CD14-positive monocyte (primary cell): ENCODE measurements at places on chromosomes 4 and X. TPM values are rescaled to one million over a fixed set of nuclear protein-coding genes. Genes with fewer than 3 reads are reported as not detected.

DNA sequence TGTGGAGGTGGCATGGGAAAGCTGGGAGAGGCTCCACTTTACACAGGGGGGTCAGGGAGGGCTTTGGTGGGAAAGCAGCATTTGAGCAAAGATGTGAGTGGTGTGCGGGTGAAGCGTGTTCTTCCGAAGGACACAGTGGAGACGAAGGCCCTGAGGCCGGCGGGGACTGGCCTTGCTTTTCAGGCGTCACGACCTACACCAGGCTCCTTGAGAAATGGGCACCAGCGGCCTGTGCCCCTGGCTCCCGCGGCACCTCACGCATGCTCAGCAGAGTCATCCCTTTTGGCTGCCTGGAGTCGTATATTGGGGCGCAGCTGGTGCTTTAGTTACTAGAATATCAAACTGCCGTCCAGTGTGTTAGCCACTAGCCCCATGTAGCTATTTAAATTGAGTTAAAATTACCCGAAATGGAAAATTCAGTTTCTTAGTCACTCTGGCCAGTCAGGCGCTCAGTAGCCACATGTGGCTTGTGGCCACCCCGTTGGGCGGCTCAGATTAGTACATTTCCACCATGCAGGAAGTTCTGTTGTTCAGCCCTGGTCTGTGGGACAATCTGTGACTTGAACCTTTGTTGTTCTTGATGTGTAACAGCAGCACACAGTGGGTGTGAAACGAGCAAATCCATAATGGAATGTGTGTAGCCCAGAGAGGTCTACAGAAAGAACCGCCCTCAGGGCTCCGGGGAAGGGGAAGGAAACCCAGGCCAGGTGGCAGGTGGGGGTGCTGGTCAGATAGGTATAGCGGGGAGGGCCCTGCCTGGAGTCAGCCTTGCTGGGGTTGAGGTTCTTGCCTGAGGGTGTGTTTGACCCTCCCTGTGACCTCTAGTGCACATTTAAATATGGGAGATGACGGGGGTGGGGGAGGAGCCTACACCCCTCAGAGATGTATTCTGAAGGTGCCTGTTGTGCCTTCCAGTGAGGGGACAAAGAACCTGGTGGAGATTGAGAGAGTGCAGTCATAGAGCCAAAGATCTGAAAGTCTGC lies 30.4 kb downstream of the TBC1D14 start:
- H3K27me3 ChIP-seq, result no peaks in the 10 kb centered on the region
- H3K4me1 ChIP-seq, result peaks cover 84% of the 10 kb centered on the region
- DNase-seq, result no peak
- no peak overlapping the region for H3K4me3 ChIP-seq
- H3K36me3 ChIP-seq, result peaks cover 16% of the 10 kb centered on the region
- peak overlapping the region; percentile 75 for H3K27ac ChIP-seq

GRCh38 chr4:2402048-2402842 lies 16.2 kb downstream of the ZFYVE28 start:
- H3K4me1 ChIP-seq, result peaks cover 5% of the 10 kb centered on the region
- DNase-seq, result peak; percentile 26
- peak overlapping the region; percentile 52 for H3K4me3 ChIP-seq
- H3K27ac ChIP-seq, result no peak overlapping the region

DNA sequence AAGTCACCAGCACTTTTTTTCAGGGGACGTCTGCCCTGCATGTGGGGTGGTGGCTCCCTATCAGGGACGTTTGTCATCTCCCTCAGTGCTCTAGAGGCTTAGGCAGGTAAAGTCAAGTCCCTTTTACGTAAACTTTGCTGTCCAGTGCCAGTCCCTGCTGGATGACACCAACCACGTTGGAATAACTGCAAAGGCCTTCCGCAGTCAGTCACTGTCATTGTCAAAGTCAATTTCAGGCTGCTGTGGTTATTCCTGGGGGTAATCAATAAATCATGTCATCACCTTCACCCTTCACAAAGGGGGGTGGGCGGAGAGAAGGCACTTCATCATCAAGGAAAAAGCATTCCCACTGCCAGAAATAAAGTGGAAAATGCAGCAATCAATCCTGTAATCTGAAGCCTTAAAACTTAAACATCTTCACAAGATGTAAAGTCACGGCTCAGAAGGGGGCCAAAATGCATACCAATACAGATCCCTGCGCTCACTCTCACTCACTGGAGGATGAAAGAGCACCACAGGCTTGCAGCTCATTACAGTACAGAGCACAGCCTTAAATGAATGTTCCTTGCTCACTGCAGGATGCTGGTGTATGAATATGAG lies 56.2 kb downstream of the CLDN22 start:
- peaks cover 11% of the 10 kb centered on the region for H3K36me3 ChIP-seq
- H3K4me3 ChIP-seq, result no peak overlapping the region
- no peaks in the 10 kb centered on the region for H3K27me3 ChIP-seq
- DNase-seq, result no peak

DNA sequence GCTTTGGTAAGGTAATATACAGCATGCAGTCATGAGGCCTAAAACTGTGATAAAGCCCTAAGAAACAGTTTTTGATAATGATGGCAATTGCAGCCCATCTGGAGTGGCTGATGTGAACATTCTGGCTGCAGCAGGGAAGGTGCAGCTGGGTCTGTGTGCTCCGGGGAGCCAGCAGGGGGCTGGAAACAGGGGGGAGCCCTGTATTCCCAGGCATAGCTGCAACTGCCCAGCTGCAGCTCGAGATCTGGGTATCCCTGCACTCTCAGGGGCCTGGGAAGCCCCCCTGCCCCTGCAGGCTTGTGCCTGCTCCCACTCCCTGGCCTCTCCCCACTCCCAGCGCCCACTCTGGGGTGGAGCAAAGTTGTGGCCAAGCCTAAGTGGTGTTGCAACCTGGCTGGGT lies 95.6 kb downstream of the RRAGB start:
- no peak for DNase-seq
- H3K4me3 ChIP-seq, result no peak overlapping the region
- no peaks in the 10 kb centered on the region for H3K4me1 ChIP-seq
- no peaks in the 10 kb centered on the region for H3K36me3 ChIP-seq
- no peaks in the 10 kb centered on the region for H3K27me3 ChIP-seq

GRCh38 chr4:55509266-55509665 lies 37.4 kb downstream of the CLOCK start:
- no peaks in the 10 kb centered on the region for H3K27me3 ChIP-seq
- H3K4me3 ChIP-seq, result no peak overlapping the region
- DNase-seq, result no peak
- no peak overlapping the region for H3K27ac ChIP-seq
- H3K4me1 ChIP-seq, result no peaks in the 10 kb centered on the region
- H3K36me3 ChIP-seq, result no peaks in the 10 kb centered on the region

Gene RASL11B
- polyA plus RNA-seq, result 0.05 TPM in 1 of 2 replicates, not detected in the other

Gene ARHGAP36
- not detected for polyA plus RNA-seq

Gene CCDC160
- not detected in 2 replicates for polyA plus RNA-seq

Gene ADAMTS3
- polyA plus RNA-seq, result not detected in 2 replicates
